ENCODE measurements at places on chromosomes 16 and 17. TPM values are rescaled to one million over a fixed set of nuclear protein-coding genes. Genes with fewer than 3 reads are reported as not detected.

DNA sequence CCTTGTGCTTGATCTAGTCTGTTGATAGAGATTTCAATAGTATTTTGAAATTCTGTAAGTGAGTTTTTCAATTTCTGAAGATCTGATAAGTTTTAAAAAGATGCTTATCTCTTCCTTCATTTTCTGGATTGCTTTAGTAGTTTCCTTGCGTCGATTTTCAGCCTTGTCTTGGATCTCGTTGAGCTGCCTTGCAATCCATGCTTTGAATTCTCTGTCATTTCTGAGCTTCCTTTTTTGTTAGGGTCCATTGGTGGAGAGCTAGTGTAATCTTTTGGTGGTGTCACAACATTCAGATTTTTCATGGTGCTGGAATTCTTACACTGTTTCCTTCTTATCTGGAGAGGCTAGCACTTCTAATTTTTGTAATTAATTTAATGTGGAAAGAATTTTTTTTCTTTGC lies 61.1 kb downstream of the SLFN11 start:
- no peak for DNase-seq

- DNase-seq, result no peak
These were observed 26.6 kb upstream of the SRCIN1 start for GRCh38 chr17:38632334-38632733.

DNA sequence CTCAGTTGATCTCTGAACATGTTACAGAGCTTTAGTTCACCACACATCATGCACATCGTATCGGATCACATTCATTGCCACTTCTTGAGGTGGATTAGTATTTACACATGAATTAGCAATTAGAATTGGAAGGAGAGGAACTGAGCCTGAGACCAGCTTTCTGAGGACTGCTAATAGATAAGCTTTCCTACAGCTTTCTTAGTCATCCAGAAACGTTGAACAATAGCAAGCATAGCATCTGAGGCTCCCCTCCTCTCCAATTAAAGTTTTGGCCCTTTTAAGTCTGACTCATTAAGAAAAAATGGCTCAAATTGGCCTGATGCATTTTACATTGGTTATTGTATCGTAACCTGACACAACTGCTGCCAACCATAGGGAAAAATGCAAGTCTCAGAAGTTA lies 1130.4 kb downstream of the CDH8 start:
- DNase-seq, result no peak

Gene TBKBP1
- 6.3 TPM for total RNA-seq

- DNase-seq, result no peak
These were observed 950.8 kb upstream of the GOT2 start for GRCh38 chr16:59684911-59685310.
